ENCODE measurements at places on chromosomes 12 and 14.

DNA sequence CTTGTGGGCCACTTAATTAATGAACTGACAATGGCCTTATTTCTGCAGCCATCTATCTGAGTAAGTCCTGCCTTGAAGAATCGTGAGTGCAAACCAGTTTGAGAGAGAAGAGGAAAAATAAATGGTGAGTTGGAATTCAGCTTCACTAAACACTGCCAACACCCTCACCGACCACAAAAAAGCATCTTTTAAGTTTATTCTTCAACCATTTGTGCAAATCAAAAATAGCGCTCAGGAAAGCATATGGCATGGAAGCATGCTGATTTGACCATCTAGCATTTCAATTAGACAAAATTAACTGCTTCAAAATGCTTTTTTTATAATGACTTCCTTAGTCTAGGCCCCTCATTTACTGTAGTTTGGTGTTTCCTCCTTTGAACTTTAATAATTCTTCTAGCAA lies 294.0 kb downstream of the PPFIA2 start:
- peak; percentile 18 for DNase-seq

- no peak for DNase-seq
Measured at GRCh38 chr14:76617440-76617839, 143.8 kb upstream of the VASH1 start.

DNA sequence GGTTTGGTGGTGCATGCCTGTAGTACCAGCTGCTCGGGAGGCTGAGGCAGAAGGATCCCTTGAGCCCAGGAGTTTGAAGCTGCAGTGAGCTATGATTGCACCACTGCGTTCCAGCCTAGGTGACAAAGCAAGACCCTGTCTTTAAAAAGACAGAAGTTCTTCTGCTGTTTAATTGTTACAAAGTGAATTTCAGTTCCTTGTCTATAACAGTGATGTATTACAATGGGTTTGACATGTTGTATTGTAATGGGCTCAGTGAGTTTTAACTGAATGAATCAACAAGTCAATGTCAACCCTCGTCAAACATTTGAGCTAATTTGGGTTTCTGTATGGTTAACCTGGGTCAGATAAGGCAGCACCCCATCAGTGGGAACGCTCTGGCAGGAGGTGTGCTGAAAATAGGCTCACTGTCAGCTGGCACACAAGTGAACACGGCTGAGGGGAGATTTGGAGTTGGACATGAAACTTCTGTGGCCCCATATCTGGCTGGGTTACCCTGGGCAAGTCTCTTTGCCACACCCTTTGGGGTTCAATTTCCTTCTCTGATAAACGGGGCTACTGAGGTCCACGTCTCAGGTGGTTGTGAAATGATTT lies 14.0 kb upstream of the TRPV4 start:
- DNase-seq, result no peak

DNA sequence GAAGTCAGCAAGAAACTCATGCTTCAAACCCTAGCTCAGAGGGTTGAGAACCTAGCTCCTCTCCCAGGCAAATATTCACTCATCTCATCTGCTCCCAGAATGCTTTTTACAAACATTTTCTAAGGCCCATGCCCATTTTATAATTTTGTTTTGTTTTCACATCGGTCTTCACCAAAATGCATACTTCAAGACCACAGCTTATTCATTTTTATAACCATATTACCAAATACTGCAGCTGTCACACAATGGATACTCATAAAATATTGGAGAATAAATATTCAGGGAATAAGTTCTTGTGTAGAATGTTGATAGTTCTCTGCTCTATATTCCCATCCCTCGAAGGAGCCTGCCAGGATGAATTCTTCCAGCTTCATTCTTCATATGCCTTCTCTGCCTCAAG lies 50.8 kb upstream of the HOXC13 start:
- no peak for DNase-seq

- no peak for DNase-seq
Measured at GRCh38 chr12:127052511-127053232, 1214.3 kb upstream of the TMEM132C start.

All from NCI-H2171 treated with DMSO at 0.1 percent for 48 hours (cell line).